A673 (cell line): ENCODE measurements at places on chromosomes 7 and 10. TPM values are rescaled to one million over a fixed set of nuclear protein-coding genes. Genes with fewer than 3 reads are reported as not detected.

DNA sequence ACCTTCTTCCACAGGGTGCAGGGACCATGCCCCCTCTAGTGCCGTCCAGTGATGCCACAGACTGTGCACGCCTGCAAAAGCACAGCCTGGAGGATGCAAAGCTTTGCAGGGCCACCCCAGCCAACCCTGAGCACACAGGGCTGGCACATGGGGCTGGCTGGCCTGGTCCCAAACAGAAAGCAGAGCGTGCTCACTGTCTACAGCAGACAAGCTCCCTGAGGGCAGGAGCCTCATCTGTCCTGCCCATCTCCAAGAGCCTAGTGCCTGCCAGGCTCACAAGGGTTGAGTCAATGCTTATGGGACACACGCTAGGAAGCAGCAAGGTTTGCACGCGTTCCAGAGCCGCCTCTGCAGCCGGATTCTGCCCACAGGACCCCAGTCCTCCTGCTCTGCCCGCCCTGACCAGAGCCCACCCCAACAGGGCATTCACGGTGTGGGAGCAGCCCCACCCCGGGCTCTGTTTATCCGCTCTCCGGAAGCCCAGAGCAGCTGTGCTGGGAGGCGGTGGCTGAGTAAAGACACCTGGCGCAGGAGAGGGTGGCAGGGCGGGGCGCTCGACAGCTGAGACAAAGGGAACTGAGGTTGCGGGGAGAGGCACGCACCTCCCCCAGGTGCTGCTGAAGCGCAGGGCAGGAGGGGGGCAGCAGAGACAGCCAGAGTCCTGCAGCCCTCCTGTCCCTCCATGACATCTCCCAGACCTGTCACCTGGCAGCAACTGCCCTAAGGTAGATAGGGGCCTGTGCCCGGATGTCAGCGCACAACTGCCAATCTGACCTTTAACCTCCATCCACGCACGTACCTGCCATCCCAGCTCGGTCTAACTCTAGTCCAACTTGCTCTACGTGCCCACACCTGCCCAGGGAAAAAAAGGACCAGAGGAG, 4.3 kb downstream of the KCNH2 start:
- DNase-seq, result no peak

Gene NCAPG2
- total RNA-seq, result 127 and 129 TPM in 2 replicates

DNA sequence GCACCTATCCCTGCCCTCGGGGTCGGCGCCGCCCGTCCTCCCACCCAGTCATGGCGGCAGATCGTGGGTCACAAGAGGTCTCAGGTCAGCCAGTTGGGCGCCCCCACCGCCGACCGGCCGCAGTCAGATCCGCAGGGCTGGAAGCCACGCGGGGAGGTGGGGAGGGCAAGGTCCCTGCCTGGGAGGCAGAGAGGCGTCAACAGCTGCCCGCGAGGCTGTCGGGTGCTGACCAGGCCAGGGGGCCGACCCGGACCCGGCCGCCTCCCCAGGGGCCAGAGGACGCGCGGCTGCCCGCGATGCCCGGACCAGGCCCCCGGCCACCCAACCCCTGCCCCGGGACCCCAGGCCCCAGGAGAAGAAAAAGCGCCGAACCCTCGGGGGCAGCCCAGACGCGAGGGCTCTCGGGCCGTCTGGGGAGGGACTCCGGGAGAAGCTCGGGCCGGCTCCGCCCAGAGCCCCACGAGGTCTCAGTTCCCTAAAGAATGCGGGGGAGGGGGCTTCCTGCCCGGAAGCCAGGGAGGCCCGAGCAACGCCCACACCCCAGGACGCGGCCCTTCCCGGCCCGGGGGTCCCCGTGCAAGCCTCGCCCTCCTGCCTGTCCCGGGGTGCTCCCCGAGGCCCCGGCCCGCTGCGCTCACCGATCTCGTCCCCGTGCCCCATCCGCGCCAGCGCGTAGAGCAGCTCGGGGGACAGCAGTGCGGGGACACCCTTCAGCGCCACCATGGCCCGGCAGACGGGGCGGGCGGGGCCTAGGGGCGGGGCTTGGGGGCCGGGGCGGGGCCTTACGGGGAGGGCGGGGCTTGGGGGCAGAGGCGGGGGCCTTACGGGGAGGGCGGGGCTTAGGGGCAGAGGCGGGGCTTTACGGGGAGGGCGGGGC, at the start of gene FUOM:
Gene FUOM, minus strand, starts transcription at position 735 of the 877 bp plus-strand sequence. Its CDS starts 12 bp downstream, at position 723.
- DNase-seq, result peak; percentile 90

GRCh38 chr7:32061346-32061745, 8.9 kb downstream of the PDE1C start:
- DNase-seq, result no peak

Gene TUBAL3
- 0.19 TPM in 1 of 2 replicates, not detected in the other for total RNA-seq

Gene DYNC1I1
- 2.1 and 3.6 TPM in 2 replicates for total RNA-seq

DNA sequence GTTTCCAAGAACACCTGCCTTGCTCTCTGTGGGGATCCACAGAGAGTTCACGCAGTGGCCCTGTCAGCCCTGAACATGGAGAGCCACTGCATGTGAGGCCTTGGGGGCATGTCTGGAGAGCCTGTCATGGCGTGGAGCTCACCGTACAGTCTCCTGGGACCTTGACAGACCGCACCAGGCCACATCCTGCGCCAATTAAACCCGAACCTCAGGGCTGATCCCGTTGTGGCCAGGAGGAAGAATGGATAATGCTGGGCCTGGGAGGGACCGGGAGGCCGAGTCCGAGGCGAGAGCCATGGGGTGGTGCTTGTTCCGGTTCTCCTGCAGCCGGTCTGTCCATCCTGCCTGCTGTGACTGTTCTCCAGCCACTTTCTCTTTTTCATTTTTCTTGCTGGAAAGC, 68.7 kb downstream of the DNAJB6 start:
- DNase-seq, result no peak
